ENCODE measurements at places on chromosomes 12 and 14. TPM values are rescaled to one million over a fixed set of nuclear protein-coding genes. Genes with fewer than 3 reads are reported as not detected.

- DNase-seq = no peak
These were observed 14.6 kb upstream of the NUDT14 start for GRCh38 chr14:105195522-105196264.

GRCh38 chr14:69485701-69486100 is 1.2 kb downstream of the PLEKHD1 start:
- no peak for DNase-seq

DNA sequence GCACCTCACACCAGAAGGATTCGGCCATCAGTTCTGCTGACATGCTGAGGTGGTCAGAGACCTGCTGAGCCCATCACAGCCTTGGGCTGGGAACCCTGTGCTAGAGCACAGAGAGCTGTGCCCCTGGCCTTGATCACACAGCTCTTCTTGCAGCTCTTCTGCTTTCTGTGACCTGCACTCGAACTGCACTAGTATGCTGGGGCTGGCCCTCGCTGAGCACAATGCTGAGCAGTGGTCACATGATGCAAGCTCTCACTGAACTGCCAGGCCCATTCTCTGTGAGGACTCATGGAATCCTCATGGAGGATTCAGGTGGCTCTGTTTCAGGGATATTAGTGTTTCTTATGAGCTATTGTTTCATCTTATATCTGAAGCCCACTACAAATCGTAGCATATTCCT is 22.5 kb downstream of the FBXO21 start:
- DNase-seq = no peak

- no peak for DNase-seq
These were observed 36.9 kb downstream of the RAD9B start for GRCh38 chr12:110538869-110539622.

- no peak for DNase-seq
These were observed 192.2 kb downstream of the PRKD1 start for GRCh38 chr14:29735459-29735858.

DNA sequence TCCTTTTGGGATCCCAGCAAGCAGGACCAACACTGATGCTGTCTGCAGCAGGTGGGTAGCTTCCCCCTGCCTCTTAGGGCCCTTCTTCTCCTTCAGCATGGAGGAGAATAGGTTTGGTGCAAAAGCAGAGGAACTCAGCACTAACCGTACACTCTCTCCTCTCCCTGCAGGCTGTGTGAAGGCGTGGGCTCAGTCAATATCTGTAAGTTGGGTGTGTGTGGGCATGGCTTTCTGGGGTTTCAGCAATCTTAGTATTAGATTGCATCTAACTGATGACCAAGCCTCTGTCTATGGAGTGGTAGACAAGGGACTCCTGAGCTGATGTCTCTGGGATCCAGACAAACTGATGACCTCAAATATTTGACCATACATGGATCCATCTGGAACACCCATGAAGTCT is 14.3 kb downstream of the KRT85 start:
- DNase-seq = no peak

GRCh38 chr12:31315044-31315715 is 10.8 kb downstream of the SINHCAF start:
- DNase-seq = no peak

DNA sequence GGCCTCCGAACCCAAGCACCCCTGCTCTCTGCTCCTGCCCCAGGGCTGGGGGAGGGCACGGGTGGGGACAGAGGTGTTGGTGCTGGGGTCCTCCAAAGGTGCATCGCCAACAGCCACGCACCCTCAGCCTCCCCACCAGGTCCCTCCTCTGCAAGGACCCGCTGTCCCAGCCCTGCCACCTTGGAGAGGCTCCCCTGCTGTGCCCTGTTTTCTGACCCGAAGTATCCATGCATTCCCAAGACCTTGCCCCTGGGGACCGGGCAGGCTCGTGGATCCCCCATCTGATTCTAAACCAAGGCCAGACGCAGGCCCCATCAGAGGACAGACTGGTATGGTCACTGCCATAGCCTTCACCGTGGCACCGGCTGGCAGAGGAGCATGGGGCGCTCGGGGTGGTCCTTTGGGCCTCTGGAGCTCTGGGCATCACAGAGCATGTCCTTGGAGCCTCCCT is 22.7 kb upstream of the BEGAIN start:
- no peak for DNase-seq

ANHX gene
- total RNA-seq = not detected

- no peak for DNase-seq
These were observed 11.2 kb downstream of the ADSS1 start for GRCh38 chr14:104734991-104735779.

- no peak for DNase-seq
These were observed 8.8 kb downstream of the USP15 start for GRCh38 chr12:62268956-62269355.

DNA sequence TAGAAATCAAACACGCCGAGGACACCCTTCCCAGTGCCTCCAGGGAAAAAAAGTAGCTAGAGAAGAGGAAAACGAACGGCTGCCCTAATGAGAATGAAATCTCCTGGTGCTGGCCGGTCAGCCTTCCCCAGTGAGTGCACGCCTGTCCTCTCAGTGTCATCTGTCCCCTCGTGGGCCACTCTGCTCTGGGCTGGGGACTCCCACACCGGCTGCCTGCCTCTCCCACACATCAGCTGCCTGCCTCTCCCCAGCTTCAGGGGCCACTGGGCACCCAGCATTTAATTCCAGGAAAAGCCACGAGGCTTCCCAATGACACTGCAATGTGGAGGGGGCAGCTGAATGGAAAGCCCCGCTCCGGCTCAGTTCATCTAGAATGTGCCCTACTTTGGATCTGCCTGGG is 59.0 kb downstream of the CCDC85C start:
- no peak for DNase-seq

- DNase-seq = no peak
These were observed 222.3 kb downstream of the RAD51B start for GRCh38 chr14:68041876-68042354.

DNA sequence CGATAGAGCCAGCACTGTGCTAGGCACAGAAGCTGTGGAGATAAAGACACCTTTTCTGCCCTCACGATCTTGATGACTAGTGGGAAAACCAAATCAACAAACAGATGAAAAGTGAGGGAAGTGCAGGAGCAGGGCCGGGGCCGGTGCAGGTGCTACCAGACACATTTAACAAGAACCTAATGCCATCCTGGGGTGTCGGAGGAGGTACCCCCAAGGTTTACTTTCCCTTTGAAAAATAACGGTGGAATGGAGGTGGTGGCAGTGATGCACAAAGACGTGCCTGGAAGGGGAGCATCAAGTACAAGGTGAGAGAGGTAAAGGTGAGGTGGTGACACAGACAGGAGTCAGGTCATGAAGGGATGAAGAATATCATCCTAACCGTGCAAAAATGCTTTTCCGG is 22.1 kb downstream of the SLC6A13 start:
- no peak for DNase-seq

- DNase-seq = no peak
These were observed 65.4 kb downstream of the PTPRB start for GRCh38 chr12:70571705-70572268.
